Fibroblast of skin of left biceps (primary cell): ENCODE measurements at places on chromosomes 13 and 19.

DNA sequence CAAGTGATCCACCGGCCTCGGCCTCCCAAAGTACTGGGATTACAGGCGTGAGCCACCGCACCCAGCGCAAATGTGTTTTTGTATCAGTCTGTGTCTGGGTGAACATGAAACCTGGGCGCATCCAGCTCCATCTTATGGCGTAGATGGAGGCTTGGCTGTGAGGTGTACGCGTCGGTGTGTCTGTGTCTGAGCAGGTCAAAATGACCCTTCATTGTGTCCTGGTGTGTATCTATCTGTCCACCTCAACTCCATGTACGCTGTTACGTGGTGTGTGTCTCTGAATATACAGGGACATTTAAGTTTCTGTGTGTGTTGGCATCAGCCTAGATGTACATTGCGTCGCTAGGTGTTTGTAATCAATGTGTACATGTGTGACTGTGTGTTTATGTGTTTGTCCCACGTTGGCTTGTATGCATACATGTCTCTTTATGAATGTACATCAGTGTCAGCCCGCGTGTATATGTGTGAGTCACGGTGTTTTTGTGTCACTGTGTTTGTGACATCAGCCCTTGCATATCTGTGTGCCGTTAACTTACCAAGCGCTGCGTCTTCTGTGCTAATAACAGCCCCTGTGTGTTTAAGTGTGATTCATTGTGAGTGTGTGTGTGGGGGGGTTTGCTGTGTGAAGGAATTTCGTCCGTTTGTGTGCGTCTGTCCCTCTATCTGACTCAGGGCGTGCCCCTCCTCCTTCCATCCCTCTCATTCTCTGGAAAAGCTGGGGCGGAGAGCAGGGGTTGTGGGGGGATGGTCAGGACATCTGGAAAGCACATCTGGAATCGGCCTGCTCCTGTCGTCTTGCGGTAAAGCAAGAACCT is 6.4 kb downstream of the AXL start:
- peak; percentile 97 for DNase-seq

DNA sequence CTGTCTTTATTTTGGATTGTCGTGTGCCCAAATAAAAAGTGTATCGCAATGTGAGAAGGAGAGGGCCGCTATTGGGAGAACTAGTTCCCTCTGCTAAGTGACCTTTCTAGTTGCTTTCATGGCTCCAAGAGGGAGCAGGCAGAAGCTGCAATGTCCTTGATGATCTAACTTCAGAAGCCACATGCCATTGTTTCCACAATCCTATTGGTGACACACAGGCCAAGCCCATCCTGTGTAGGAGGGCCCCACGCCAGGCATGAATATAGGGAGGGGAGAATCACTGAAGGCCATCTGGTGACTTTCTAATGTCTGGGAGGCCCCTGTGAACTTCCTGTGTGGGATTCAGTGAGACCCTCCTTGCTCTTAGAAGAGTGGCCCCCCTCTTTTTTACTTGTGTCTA is 47.8 kb upstream of the KPNA3 start:
- no peak for DNase-seq

- DNase-seq: no peak
Measured at GRCh38 chr13:39378306-39378705, 224.7 kb downstream of the LHFPL6 start.

- peak; percentile 37 for DNase-seq
Measured at GRCh38 chr19:12611361-12611699, 610 bp downstream of the ZNF791 start.

DNA sequence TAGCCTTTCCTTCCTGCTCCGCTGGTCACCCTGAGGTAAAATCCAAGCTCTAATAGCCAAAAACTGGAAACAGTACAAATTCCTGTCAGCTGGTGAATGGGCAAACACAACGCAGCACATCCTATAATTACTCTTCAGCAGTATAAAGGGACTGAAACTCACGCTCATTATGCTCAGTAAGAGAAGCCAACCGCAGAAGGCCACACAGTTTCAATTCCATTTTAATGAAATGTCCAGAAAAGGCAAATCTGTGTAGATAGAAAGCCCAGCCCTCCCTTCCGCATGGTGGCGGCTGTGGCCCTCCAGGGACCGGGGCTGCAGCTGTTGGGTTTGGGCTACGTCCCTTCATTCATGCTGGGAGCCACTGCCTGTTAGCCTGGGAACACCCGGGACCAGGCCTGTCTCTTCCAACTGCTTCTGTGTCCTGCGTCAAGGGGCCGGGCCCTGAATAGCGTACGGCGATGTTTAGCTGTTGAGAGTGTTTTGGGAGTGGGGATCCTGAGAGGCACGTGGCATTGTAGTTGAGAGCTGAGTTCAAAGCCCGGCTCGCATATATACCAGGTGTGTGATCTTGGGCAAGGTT is 23.5 kb downstream of the NKPD1 start:
- no peak for DNase-seq

DNA sequence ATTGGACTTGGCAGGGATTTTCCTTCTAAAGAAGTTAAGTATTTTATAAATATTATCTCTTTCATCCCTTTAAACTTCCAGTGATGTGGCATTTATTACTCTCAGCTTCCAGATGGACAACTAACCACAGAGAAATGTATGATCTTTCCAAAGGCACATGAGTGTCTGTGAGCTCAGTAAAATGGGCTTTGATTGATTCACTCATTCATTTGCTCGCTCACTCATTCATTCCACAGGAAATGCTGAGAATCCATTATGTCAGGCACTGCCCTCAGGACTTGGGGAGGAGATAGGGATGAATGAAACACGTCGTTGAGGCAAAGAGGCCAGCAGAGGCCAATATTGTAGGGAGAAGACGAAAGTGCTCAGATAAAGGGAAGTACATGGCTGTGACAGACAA is 359.3 kb downstream of the EFNB2 start:
- DNase-seq: peak; percentile 62
